ENCODE measurements at places on chromosomes 2 and 18.
A peak's percentile ranks its signal among the peaks of the same experiment; 100 is the strongest.

- DNase-seq: no peak
- H3K4me3 ChIP-seq: no peak overlapping the region
- H3K27me3 ChIP-seq: no peaks in the 10 kb centered on the region
- H3K36me3 ChIP-seq: no peaks in the 10 kb centered on the region
These were observed 50.6 kb downstream of the EPAS1 start for GRCh38 chr2:46347648-46348280.

DNA sequence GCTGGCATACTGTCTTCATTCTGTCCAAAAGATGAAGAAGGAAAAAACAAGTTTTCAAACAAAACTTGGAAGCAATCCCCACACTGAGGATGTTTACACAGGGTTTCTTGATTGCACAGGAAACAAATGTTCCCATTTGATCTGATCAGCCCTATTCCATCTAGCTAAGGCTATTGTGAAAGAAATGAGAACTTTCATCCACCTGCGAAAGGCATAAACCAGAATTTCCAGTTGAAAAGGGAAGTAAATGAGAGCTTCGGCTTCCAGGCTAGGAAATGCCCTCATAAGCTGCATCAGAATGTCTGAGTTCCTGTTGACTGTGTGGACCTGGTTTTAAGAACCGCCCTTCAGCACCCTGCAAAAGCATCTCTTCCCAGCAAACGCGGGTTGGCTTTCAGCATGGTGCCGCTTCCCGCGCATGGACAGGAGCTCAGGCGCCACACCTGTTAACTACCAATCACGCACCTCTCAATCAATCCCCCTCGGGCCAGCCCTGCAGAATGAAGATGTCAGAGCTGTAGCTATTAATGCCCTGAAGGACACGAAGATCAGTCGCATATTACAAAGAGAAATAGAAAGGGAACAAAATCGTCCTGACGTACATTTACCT lies 850.4 kb downstream of the GALR1 start:
- peaks cover 58% of the 10 kb centered on the region for H3K36me3 ChIP-seq
- H3K4me3 ChIP-seq: no peak overlapping the region
- DNase-seq: no peak
- no peak overlapping the region for H3K27ac ChIP-seq
- peaks cover 6% of the 10 kb centered on the region for H3K4me1 ChIP-seq

DNA sequence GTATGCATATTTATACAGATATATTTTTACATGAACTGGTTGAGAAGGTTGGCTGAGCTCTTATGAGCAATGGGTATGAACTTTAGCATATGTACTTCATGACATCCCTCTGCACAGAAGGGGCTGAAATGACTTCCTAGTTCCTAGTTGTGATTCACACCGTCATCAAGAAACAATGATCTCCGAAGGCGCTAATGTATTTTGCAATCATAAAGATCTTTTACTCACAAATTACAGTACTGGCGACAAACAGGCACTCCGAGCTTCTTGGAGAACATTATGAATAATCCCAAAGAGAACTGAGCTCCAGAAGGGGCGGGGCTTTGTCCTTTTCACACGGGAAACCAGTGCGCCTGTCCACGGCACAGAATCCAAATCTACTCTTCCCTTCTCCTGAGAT lies 18.1 kb downstream of the BCL2 start:
- DNase-seq: no peak
- no peak overlapping the region for H3K4me3 ChIP-seq
- H3K27ac ChIP-seq: no peak overlapping the region
- H3K4me1 ChIP-seq: peaks cover 26% of the 10 kb centered on the region

DNA sequence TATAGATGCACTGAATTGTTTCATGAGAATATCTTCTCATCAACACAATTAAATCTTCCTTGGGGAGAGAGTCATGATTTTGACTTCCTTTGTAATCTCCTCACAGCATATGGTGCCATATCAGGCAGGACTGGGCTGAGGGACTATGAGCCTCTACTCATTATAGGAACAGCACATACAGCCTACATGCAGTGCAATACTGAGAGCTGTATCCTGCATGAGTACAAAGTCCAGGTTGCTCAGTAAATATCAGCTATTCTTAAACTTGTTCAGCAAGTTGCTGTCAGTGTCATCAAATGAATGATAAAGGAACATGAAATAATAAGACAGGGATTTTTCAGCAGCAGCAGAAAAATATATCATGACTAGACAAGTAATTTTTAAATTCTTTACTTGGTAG lies 10.8 kb downstream of the DLGAP1 start:
- peaks cover 42% of the 10 kb centered on the region for H3K4me1 ChIP-seq
- no peaks in the 10 kb centered on the region for H3K27me3 ChIP-seq
- DNase-seq: no peak
- H3K4me3 ChIP-seq: no peak overlapping the region

- H3K4me3 ChIP-seq: peak overlapping the region; percentile 91
- no peak for DNase-seq
- H3K36me3 ChIP-seq: no peaks in the 10 kb centered on the region
- peaks cover 53% of the 10 kb centered on the region for H3K27me3 ChIP-seq
- H3K27ac ChIP-seq: peak overlapping the region; percentile 96
These were observed 1.0 kb downstream of the ZDBF2 start for GRCh38 chr2:206275312-206276055.

GRCh38 chr2:8134985-8135682 lies 546.7 kb upstream of the ID2 start:
- DNase-seq: no peak
- H3K27me3 ChIP-seq: no peaks in the 10 kb centered on the region
- peaks cover 22% of the 10 kb centered on the region for H3K4me1 ChIP-seq
- no peak overlapping the region for H3K27ac ChIP-seq
- H3K4me3 ChIP-seq: no peak overlapping the region

GRCh38 chr18:22026362-22026761 lies 143.0 kb upstream of the GATA6 start:
- H3K4me1 ChIP-seq: peaks cover 11% of the 10 kb centered on the region
- DNase-seq: no peak
- no peaks in the 10 kb centered on the region for H3K36me3 ChIP-seq

GRCh38 chr18:5415665-5416064 lies 120.1 kb upstream of the ZBTB14 start:
- no peaks in the 10 kb centered on the region for H3K36me3 ChIP-seq
- H3K4me1 ChIP-seq: peaks cover 28% of the 10 kb centered on the region
- H3K27me3 ChIP-seq: no peaks in the 10 kb centered on the region
- H3K27ac ChIP-seq: no peak overlapping the region
- no peak for DNase-seq

DNA sequence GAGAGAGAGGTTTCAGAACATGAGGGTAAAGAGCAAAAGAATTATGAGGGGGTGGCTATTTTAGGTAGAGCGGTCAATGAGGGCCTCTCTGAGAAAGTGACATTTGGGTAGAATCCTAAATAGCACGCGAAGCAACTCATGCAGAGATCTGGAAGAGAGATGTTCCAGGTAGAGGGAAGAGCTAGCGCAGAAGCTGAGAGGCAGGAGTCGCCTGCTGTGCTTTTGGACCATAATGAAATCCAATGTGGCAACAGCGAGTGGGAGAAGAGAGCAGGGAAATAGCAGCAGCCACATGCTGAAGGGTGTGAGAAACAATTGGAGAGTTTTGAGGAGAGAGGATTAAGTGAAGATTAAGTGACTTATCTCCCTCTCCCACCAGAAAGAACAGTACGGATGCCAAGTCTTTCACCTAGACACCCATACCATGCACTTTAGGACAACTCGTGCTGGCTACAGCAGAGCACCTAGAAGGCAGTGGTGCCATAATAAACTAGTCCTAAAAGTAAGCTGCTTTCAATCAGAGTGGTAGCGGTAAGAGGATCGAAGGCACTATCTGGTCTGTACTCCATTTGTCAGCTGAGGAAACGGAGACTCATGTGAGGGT lies 129.7 kb downstream of the LRP2 start:
- no peaks in the 10 kb centered on the region for H3K27me3 ChIP-seq
- H3K4me1 ChIP-seq: peaks cover 11% of the 10 kb centered on the region
- H3K36me3 ChIP-seq: no peaks in the 10 kb centered on the region
- H3K27ac ChIP-seq: no peak overlapping the region
- no peak overlapping the region for H3K4me3 ChIP-seq

DNA sequence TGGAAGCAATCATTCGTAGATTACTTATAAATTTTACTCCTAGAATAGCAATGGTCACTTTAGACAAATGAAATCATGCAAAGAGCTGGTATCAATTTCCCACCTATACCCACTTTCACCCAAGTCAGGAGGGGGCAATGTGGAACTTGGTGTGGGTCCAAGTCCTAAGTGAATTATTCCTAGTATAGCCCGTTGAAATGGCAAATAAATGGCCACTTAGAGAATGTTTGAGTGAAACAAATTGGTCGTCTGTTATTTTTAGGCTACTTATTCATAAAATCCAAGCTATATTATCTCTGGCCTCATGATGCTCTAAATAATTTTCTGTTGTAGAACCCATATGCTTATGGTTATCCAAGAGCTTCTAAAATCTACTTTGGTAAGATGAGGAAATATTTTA lies 98.1 kb downstream of the MYO3B start:
- no peak for DNase-seq
- H3K4me3 ChIP-seq: no peak overlapping the region
- H3K27me3 ChIP-seq: no peaks in the 10 kb centered on the region
- H3K36me3 ChIP-seq: no peaks in the 10 kb centered on the region
- no peak overlapping the region for H3K27ac ChIP-seq

DNA sequence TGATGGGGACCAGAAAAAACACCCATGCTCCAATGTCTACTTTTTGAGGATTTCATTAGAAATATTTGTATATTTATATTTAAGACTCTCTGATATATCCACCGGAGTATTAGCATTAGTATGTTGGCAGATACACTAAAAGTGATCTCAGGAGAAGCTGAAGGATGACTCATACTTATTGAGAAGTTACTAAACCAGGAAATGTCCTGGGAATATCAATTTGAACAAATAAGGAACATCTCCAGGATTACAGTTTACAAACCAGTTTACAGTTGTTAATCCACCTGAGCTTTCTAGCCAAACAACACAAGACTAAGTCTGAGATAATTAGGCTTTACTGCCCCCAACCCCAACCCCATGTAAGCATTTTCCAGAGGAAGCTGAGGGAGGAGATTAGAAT lies 16.1 kb upstream of the DPP4 start:
- H3K36me3 ChIP-seq: no peaks in the 10 kb centered on the region
- H3K27me3 ChIP-seq: no peaks in the 10 kb centered on the region
- DNase-seq: no peak
- H3K27ac ChIP-seq: no peak overlapping the region
- H3K4me3 ChIP-seq: no peak overlapping the region

DNA sequence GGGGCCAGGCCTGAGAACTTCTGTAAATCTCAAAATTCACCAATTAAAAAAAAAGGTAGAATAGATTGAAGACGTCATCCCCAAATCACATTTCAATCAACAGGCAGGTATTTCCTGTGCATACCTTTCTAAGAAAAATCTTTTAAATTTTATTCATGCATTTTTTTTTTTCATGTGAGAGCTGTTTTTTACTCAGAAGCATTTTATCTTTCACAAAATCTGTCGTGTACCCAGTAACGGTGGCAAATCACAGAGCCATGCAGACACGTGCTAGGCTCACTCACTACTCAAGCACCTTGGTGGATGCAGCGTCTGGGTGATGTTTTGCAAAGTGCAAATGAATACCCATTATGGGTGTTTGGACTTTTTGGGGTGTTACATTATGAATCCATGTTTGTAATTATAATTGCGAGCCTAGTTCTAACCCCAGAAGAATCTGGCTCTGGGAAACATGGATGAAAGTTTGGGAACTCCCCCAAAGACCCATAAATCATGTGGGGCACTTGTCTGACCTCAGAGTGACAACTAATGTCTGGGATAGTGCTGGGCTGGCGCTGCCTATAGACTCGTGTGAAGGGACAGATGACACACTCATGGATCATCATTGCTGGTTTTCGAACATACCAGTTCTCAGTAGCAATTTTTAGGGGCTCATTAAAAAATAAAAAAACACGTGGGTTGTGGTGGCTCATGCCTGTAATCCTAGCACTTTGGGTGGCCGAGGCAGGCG lies 335.2 kb downstream of the LPIN1 start:
- H3K4me3 ChIP-seq: no peak overlapping the region
- no peak for DNase-seq
- H3K27ac ChIP-seq: peak overlapping the region; percentile 62
- peaks cover 59% of the 10 kb centered on the region for H3K4me1 ChIP-seq
- no peaks in the 10 kb centered on the region for H3K36me3 ChIP-seq
- no peaks in the 10 kb centered on the region for H3K27me3 ChIP-seq

- H3K27ac ChIP-seq: no peak overlapping the region
- peaks cover 5% of the 10 kb centered on the region for H3K36me3 ChIP-seq
- DNase-seq: no peak
These were observed 113.3 kb downstream of the MAIP1 start for GRCh38 chr2:200068642-200069041.

- H3K27ac ChIP-seq: no peak overlapping the region
- H3K4me3 ChIP-seq: no peak overlapping the region
These were observed 54.6 kb upstream of the MBP start for GRCh38 chr18:77187189-77187588.

- peaks cover 91% of the 10 kb centered on the region for H3K4me1 ChIP-seq
- no peak for DNase-seq
- no peaks in the 10 kb centered on the region for H3K36me3 ChIP-seq
These were observed 119.5 kb downstream of the MAP3K20 start for GRCh38 chr2:173195100-173195499.

DNA sequence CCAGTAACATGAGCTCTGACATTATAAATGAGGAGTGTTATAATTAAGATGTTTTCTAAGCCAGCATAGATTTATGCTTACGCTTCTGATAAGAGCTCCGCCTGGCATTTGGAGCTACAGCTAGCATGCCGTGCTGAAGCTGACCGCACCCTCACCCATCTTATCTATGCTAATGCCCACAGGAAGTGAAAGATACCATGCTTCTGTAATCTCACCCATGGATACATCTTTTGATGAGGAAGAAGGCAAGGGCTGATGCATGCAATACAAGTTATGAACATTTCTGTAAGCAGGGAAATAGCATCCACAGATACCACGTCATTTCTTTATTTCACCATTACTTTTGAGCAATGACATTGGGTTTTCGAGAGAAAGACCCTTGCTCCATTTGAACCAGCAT lies 82.3 kb downstream of the ARL4C start:
- peaks cover 12% of the 10 kb centered on the region for H3K4me1 ChIP-seq
- no peak for DNase-seq
- H3K27me3 ChIP-seq: peaks cover 5% of the 10 kb centered on the region
- H3K27ac ChIP-seq: no peak overlapping the region

DNA sequence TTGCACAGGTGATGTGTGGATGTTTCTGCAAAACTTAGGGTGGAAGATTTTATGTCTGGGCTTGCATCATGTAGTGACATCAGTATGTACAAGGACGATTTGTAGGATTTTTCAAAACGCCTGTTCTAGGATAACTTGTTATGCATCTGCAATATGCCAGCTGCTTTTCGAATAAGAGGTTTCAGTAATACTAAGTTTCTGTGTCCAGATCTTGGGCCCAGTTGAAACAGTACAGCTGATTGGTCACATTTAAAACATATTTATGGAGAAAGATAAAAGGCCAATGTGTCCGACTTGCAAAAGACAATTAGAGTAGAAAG lies 1.2 kb downstream of the PTPN4 start:
- peak overlapping the region; percentile 96 for H3K4me3 ChIP-seq
- H3K36me3 ChIP-seq: 0 out of 2 replicates have a peak, but pooled peaks cover 2% of the 10 kb centered on the region
- DNase-seq: no peak
- peak overlapping the region; percentile 96 for H3K27ac ChIP-seq
- peaks cover 42% of the 10 kb centered on the region for H3K4me1 ChIP-seq
- H3K27me3 ChIP-seq: no peaks in the 10 kb centered on the region
